Left cardiac atrium (tissue), 4 donors: ENCODE measurements at places on chromosomes 2 and 18. TPM values are rescaled to one million over a fixed set of nuclear protein-coding genes. Genes with fewer than 3 reads are reported as not detected.

RAB12 gene
- 69.5 TPM for total RNA-seq

IGFBP2 gene
- 185 TPM for total RNA-seq

KDSR gene
- total RNA-seq: 48.0 TPM

ASPRV1 gene
- 1.2 TPM for total RNA-seq

DNA sequence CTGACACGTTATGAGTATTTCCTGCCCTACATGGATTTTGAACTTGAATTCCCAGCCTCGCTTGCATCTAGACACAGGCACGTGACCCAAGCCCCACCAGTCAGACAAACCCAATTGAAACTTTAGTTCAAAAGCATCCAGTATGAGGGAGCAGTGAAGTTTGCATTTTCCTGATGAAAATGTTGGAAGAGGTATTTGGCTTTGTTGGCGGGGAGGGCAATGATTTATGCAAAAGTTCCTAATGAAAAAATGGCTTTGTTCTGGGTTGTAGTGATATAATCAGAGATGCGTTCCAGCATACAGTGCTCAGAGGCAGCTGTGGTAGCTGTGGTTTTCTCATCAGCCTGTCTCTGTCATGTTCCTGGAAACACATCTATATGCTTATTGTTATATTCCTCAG lies 36.8 kb upstream of the CPS1 start:
- no peak for DNase-seq

DNA sequence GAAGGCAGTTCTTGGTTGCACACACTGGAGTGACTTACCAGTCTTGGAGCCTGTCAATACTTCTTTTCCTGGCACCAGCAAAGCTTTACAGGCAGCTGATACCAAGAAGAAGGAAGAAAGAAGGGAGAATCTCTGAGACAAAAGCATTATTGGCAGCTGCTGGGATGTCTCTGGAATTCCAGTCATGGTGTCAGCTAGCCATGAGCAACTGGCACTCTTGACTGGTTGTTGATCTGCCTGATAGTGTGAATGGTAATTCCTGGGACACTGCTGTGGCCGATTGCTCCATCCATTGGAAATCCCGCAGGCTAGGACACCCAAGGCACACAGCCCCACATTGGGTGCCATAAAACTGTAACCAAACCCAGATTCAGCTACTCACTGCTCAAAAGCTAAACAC lies 17.8 kb upstream of the SPAG16 start:
- no peak for DNase-seq

- no peak for DNase-seq
These were observed 38.4 kb downstream of the CAB39 start for GRCh38 chr2:230751062-230751461.

DNA sequence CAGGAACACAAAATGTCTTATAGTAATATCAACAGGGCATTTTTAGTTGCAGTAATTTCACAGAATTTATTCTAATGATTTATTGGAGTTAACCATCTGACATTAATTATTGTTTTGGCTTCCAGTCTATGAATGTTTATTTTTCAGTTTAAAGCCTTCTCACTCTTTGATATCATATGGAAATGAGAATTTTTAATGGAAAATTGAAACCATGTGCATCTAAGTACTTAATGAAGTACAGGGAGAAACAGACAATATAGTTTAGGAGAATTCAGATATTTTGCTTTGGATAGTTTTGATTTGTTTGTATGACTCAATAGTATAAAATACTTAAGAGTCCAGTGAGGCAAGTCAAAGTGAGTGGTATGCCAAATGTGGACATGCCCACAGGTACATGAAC lies 126.1 kb downstream of the OLA1 start:
- no peak for DNase-seq

- DNase-seq: no peak
These were observed 17.6 kb downstream of the CTNNA2 start for GRCh38 chr2:79530443-79530842.

- DNase-seq: no peak
These were observed 59.6 kb downstream of the KCTD18 start for GRCh38 chr2:200450288-200450687.

- no peak for DNase-seq
These were observed 21.0 kb upstream of the ZNF532 start for GRCh38 chr18:58843688-58844035.
